ENCODE measurements at places on chromosomes 3 and 15.

DNA sequence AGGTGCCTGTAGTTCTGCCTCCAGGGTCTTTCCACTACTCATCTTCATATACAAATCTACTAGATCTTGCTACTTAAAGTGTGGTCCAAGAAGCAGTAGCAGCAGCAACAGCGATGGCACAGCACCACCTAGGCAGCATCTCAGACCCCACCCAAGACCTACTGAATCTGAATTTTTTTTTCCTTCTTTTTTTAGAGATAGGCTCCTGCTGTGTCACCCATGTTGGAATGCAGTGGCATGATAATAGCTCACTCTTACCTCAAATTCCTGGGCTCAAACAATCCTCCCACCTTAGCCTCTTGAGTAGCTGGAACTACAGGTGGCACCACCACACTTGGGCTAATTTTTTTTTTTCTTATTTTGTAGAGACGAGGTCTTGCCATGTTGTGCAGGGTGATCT is 346.7 kb upstream of the TGFBR2 start:
- no peak for DNase-seq

GRCh38 chr15:59996298-59997041 is 7.6 kb upstream of the FOXB1 start:
- no peak for DNase-seq

DNA sequence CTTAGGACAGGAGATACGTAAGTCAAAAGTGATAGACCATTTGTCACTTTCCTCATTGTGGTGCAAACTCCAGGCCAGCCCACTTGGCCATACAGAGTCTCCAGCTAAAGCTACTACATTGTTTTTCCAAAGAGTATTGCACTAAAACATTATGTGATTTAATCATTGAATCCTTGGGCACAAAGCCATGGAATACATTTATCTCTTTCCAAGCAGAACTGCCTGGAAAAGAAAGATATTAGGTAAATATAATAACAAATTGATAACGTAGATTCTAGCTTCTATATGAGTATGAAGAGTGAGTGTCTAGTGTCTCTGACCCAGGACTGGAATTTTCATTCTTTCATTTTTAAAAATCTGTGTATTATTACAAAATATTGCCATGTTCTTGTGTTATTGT is 863.7 kb upstream of the SEMA6D start:
- DNase-seq = no peak

- no peak for DNase-seq
Measured at GRCh38 chr15:25677719-25678499, 185.2 kb downstream of the ATP10A start.

- DNase-seq = no peak
Measured at GRCh38 chr3:82261013-82261412, 499.6 kb upstream of the GBE1 start.

DNA sequence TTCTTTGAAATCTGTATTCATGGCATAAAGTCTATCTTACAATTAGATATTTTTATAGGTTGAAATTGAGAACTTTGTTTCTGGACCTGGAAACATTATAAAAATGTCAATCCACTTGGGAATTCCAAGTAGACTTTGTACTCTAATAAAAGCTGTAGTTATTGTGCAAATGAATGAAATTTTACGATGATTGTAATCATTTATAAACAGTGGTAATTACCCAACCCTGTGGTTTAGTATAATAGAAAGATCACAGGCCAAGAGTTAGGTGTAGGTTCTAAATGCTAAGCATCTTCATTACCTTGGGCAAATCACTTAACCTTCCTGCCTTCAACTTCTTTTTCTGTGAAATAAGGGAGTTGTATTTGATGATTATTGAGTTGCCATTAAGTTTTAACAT is 13.2 kb upstream of the SLC7A14 start:
- no peak for DNase-seq

DNA sequence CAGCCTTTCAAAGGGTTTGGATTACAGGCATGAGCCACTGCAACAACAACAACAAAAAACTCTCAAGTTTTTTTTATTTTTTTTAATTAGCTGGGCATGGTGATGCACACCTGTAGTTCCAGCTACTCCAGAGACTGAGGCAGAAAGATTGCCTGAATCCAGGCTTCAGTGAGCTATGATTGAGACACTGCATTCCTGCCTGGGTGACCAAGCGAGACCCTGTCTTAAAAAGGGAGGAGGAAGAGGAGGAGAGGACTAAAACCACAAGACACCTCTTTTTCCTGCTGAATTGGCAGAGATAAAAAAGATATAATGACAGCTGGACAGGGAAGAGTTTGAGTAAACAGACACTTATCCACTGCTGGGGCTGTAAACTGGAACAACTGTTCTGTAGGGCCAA is 22.7 kb upstream of the CHRNB4 start:
- DNase-seq = no peak

GRCh38 chr3:143571548-143571947 is 276.7 kb downstream of the SLC9A9 start:
- no peak for DNase-seq

DNA sequence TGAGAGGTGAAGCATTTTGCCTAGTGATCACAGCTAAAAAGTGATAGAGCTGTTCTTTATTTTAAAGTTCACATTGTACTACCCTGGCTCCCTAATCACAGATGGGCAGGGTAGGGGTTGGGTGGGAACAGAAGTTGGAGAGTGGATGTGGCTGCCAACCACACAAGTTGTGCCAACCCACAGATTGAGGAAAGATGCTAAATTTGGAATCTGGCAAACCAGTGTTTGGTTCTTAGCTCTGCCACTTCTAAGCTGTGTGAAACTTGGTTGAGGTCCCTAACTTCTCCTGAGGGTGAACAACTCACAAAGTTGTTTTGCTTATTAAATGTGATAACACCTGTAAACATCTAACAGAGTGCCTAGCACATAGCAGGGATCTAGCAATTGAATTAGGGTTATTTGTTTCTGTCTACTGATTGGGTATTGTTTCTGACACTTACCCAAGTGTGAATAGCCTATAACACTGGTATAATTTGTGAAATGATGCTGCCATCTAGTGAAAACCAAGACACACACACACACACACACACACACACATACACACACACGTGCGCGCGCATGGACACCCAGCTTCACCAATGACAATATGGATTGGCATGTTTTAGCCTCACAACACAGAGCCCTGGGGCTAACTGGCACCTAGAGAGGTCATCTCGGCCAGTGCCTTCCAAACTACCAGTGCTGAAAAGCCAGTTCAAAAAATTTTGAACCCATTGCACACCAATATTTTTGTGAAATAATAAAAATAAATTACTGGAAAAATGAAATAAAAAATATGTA is 25.3 kb downstream of the ADGRG7 start:
- DNase-seq = peak; percentile 58

DNA sequence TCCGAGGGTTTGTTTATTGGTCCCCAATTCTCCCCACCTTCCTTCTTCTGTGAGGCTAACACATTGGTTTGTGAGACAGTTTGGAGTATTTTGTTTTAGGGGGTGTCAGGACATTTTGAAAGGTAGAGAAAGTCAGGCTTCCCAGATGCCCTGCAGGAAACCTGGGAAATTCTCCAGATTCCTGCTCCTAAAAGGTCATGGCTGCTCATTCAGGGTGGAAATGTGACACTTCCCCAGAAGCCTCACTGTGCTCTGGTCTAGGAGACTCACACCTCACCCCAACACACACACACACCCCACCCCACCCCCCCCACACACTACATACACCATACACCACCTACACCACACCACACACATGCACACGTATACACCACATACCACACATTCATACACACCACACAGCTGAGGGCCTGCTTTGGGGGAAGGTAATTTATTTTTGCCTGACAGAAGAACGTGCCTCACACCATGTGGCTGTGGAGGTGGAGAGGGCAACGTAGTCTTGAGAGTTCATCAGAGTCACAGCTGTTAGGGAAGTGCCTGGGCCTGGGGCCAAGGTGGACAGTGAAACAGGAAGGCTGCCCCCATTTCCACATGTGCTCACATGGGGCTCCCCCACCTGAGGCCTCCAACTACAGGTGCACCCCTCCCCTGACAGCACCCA is 40.4 kb upstream of the LIMD1 start:
- peak; percentile 68 for DNase-seq

DNA sequence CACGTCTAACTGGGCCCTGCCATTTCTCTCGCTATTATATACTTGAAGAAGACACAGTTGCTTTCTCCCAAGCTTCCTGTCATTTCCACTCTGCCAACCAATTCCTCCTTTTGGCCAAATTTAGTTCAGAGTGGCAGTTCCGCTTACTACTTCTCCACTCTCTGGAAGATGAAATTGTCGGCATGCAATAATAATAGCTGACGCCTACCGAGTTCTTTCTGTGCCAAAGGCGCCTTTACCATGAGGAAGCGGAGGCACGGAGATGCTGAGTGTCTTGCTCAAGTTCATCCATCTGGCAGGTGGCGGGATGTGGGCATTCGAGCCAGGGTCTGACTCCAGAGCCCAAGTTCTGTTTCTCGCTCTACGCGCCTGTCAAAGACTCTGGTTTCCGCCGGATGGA is 14.6 kb upstream of the NRROS start:
- DNase-seq = no peak

DNA sequence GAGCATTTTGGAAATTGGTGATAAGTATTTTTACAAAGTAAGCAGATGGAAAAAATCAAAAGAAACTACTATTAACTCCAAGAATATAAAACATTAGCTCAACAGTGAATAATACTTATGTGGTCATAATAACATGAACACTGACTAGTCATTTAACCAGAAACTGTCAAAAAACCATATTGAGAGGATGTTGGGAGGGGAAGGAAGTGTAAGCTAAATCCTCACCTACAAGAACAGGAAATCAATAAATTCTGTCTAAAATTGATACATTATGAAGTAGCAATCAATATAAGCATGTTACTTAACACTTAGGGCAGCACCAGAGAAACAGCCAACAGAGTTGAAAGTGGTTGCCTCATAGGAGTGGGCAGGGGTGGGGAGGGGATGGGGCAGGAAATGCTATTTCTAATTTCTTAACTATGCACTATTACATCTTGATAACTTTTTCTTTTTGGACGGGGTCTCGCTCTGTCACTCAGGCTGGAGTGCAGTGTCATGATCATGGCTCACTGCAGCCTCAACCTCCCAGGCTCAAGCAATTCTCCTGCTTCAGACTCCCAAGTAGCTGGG is 41.7 kb downstream of the CCR3 start:
- DNase-seq = no peak

DNA sequence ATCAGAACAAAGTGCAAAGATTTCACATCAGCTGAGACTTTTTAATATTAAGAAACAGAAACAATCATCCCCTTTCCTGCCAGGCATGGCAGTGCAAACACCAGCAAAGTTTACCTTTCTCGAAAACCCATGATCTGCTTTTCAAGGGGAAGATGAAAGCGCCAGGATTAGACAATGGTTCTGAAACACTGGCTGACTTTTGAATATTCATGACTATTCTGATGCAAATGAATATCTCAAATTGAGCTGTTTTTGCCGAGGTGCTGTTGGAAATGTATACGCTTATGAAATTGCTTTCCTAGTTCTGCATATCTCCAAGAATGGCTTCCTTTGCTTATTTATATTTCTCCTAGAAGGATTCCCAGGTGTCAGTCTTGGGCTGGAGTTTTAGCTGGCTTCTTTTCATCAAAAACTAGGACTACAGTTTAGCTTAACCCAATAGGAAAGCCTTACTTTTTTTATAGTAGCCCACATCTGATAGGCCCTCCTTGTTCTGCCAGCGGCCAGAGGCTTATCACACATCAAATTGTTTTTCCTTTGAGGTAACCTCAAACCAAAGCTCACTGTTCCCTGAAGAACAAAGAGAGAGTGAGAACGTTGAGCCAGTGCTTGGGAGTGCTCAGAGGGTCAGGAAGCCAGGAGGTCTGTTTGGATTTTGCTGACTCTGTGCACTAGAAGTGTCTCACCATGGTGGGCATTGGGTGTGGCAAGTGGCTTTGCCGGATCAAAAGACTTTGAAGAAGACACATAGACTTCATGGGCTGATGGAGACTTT is 74.0 kb upstream of the PLCL2 start:
- DNase-seq = no peak

DNA sequence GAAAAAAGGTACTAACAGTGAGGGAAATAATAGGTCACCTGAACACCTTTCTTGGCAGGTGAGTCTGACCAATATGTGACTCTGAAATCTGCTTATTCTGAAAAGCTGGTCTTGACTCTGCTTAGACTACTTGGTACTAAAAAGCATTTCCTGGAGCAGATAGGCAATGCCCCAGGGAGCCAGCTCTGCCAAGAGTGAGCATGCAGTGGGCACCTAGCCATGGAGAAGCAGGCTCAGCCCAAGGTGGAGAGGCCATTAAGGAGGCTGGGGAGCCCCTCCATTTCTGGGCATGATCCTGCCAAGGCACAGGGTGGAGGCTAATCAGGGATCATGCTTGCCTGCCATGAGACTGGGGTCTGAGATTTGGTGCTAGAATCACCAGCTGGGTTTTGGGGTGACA is 1.6 kb upstream of the LTF start:
- DNase-seq = no peak

DNA sequence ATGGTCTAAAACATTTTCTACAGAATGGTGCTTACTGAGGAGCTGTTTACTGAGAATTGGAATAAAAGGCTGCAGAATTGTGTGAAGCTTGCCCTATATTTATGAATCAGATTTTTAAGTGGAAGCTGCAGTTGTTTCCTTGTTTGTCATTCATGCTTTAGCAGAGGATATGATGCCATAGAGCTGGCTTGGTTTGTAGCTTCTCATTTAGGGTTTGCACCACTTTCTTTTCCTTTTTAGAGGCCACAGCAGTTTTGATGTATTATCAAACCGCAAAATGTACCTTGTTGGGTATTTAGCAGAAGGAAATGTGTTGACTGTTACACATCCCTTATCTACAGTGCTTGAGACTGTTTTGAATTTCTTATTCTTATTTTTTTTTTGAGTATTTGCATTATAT is 66.2 kb downstream of the RASA2 start:
- no peak for DNase-seq

DNA sequence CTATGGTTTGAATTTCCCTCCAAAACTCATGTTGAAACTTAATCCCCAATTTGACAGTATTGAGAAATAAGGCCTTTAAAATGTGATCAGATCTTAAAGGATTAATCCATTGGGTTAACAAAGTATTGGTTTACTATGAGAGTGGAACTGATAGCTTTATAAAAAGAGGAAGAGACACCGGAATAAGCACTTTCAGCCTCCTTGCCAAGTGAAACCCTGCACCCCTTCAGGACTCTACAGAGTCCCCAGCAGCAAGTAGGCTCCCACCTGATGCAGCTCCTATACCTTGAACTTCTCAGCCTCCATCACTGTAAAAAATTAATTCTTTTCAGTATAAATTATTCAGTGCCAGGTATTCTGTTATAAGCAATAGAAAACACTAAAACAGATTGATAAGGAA is 348.3 kb downstream of the CGGBP1 start:
- no peak for DNase-seq

- no peak for DNase-seq
Measured at GRCh38 chr15:81411969-81412633, 38.1 kb upstream of the TMC3 start.

DNA sequence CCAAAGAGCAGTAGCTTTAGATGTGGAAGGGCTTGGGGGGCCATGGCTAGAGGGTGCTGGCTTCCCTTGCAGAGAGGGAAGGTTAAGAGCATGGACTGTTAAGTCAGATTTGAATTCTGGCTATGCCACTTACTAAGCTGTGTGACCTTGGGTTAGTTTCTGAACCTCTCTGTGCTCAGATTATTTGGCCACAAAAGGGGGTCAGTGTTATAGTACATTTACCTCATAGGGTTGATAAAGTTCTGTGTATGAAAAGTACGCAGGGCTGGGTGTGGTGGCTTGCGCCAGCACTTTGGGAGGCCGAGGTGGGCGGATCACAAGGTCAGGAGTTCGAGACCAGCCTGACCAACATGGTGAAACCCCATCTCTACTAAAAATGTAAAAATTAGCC is 6.8 kb downstream of the VPS18 start:
- no peak for DNase-seq

GRCh38 chr3:45060165-45060892 is 34.2 kb downstream of the CLEC3B start:
- DNase-seq = no peak

All from HCEC 1CT (cell line).